ENCODE measurements at places on chromosomes 2 and 18.

DNA sequence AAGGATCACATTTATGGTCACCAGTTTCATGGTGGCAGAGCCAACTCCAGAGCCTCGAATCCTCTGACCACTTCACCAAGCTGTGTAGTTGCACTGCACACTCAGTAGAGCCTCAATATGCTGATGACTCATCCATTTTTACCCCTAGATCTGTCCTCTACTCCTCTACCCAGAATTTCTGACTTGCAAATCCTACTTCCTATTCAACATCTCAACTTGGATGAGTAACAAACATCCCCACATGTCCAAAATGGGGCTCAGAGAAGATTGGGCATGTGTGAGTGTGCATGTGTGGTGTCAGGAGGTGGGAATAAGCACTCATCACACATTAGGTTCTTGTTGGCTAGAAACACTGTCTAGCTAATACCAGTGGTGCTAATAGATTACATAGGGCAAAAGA is 57.8 kb upstream of the IGFBP2 start:
- no peak for DNase-seq

DNA sequence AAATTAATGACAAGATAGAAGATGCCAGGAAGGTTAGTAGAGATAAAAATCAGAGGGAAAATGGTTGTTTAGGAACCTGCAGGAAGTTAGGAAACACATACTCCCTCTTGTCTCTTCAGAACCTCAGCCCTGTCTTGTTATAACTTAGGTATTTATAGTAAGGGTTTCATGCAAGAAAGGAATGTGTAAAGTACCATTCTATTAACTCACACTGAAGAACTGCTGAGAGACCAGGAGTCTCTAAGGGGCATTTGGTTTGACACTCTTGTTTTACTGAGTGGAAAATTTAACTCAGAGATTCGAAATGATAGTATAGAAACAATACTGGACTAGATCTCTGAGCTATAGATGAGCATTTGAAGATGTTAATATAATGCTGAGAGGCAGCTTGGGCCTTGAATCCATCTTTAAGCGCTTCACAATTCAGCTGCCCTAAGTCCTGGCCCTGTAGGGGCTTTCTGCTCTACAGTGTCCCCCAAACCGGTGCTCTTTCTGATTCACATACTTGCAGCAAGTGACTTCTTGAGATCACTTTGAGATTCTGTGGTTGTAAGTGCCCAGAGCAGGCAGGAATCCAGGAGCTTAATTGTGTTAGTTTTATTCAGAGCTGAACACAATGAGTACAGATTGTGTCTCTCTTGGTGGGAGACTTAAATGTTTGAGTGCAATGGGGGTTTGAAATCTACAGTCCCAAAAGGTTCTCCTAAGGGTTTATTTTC is 235.0 kb upstream of the RGPD4 start:
- DNase-seq = no peak

DNA sequence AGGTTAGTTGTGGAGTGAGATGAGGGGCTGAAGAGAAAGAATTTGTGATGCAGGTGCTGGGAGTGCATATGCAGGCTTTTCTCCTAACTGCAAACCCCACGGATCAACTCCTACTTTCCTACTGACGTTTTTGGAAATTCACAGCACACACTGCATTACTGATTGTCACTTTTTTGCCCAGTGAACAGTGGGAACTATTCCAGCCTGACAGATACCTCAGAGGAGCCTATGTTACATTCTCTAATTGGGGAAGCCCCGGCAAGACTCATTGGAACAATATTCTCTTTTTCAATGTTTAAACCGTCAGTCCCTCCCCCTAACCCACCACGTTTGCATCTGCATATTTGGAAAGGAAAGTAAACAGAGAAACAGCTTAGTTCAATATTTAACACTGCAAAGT is 126.2 kb downstream of the DPP4 start:
- no peak for DNase-seq

GRCh38 chr2:239274391-239275043 is 126.3 kb downstream of the HDAC4 start:
- DNase-seq = no peak

GRCh38 chr2:144583741-144584453 is 64.0 kb upstream of the ZEB2 start:
- DNase-seq = peak; percentile 19

DNA sequence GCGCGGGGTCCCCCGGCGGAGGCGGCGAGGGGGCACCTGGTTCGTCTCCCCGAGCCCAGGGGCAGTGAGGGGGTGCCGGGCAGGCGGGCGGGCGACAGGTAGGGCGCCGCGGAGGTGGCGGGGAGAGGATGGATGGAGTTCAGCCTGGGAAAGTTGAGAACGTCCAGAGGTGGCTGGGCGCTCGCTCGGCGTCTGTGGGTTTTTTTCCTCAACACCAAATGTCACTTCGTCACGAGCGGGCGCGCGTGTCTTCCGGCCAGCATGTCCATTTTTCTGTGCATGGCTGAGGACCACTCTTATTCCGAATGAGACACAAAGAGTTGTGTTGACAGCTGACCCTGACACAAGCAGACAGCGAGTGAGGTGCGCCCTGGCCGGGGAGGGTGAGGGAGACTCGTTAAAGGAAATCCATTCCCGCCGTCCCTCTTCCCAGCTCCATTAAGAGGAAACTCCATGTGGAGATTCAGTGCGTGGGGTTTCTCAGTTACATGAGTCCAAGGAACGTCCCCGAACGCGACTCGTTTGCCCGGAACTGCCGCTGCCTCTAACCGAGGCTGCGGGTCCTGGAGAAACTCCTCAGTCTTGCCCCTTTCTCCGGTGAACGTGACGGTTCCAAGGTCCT is 859 bp downstream of the GREB1L start:
- no peak for DNase-seq

GRCh38 chr18:41751161-41751560 is 203.9 kb upstream of the PIK3C3 start:
- DNase-seq = no peak

DNA sequence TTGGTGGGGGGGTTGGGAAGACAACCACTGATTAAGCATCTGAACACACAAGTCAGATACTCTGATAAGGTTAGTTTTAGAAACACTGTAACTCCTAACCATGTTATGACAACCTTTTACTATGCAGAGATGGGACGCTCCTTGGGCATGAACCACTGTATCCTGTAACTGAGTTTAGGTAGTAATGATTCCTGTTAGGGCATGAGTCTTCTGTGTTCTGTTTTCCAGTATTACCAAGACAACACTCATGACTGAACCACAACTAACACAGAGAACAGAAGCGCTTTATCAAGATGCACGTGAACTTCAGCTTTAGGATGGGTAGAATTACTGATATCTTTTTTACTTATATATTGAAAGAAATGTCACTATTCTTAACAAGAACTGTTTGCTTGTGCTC is 14.1 kb upstream of the CREB1 start:
- no peak for DNase-seq

DNA sequence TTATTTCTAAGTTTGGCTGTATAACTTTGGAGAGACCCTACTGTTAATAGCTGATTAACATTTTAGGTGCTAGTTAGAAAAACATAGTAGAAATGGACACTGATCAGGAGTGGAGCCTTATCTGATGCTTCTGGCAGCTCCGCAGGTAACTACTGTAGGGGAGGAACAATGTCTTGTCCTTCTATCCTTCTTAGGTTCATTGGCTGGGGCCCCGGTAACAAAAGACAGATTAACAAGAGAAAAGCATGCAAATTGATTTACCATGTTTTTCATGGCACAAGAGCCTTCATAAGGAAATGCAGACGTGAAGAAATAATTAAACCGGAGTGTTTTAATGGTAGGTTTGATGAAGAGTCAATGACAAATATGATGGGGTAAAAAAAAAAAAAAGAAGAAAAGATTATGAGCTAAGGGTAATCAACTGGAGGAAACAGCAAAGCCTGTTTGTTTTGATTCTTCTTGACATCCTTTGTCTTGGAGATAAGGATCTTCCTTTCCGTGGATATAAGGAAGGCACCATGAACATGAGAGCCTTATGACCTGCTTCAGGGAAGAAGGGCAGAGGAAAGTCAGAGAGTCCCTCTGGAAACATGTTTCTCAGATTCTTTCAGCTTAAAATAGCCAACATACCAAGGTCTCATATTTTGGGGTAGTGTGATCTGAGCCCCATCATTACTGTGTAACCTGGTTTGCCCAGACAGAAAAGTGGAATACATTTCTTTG is 62.4 kb upstream of the GCFC2 start:
- DNase-seq = no peak

DNA sequence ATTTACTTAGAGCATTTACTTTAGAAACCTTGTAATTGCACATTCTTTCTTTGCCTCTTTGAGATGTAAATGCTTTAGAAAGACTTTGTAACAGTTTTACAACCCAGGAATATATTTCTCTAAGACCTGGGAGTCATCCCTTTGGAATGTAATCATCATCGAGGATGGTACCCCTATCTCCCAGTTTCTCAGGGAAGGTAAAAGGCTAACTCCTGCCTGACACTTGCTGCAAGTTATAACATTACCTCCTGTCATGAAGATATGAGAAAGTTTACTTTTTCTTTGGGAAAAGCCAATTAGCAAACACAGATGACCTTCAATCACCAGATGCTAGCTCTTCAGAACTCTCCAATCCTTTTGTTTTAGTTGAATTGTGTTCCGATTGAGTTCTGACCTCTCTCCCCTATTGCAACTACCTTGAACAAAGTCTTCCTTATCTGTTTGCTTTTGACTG is 420.3 kb upstream of the FSIP2 start:
- no peak for DNase-seq

- DNase-seq = no peak
These were observed 154.8 kb downstream of the RNF152 start for GRCh38 chr18:61738042-61738441.

- DNase-seq = no peak
These were observed 89.9 kb downstream of the AP1S3 start for GRCh38 chr2:223747392-223748042.

DNA sequence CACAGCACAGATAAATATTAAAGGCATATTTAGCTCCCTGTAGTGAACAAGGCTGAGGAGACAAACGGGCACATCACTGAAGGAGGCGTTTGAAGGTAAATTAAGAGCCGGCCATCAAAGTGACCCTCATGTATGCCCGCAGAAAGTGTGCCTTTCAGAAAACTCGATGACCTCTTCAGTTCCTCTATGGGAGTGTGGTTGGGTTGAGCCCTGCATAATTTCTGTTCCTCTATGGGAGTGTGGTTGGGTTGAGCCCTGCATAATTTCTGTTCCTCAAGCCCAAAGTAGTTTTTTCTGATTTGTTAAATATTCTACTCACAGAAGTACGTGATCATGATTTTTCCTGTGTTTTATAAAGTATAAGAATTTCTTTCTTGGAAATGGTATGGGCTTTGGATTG is 568.5 kb downstream of the TSN start:
- no peak for DNase-seq

GRCh38 chr2:118842661-118843482 is 4.6 kb downstream of the EN1 start:
- no peak for DNase-seq

DNA sequence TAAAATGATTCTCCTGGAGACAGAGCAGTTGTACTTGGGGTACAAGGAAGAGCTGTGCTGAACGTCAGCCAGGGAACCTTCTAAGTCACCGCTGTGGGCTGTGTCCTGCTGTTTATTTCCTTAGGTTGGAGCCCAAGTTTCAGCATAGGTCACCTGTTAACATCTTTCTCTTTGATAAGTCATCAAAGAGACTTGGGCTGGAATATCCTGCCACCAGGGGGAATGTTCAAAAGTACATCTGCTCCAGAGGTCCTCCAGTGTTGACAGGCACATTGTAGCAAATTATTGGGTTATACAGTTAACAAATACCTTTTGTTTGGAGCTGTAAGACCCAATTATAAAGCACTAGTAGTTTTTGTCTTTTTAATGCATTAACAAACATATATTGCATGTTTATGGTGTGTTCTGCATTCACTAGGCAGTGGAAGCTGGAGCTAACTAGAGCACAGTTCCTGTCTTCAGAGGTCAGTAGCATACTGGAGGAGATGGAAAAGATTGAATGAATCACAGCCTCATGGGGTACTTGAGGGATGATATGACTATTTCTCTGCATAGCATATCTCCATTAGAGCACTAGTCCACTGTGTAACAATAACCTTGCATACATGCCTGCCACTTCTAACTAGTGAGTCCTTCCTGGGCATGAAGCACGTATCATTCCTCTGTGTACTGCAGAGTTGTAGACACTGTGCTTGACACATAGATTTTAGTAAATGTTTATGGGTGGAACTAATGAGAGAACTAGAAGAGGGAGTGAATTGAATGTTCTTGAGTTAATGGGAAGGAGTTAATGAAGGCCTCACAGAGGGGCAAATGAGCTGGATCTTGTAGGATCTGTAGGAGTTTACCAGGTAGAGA is 182.1 kb downstream of the AGAP1 start:
- DNase-seq = no peak

GRCh38 chr2:15238028-15238427 is 323.1 kb downstream of the NBAS start:
- DNase-seq = no peak

DNA sequence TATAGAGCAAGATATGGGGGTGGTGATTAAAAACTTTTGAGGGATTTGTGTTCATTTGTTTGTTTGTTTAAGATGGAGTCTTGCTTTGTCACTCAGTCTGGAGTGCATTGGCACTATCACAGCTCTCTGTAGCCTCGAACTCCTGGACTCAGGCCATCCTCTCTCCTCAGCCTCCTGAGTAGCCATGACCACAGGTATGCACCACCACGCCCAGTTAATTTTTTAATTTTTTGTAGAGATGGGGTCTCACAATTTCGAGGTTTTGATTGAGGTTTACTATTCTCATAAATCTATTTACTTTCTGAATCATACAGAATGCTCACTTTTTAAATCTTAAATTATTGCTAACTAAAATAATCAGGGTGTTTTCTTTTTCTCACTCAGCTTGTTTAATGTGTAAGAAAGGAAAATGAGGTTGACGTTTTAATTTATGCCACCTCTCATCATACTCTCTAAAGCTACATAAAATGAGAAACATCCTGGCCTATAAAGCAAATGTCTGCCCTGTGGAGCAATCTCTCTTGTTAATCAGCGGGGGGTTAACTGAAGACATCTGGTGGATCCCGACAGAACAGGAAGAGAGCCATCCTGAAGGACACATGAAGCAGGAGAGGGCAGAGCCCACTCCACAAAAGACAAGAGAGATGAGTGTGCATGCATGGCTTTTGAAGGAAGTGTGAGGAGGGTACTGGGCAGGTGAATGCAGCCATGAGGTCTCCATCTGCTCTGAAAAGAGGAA is 589.1 kb upstream of the SLC8A1 start:
- no peak for DNase-seq

GRCh38 chr2:26704441-26704977 is 12.0 kb downstream of the KCNK3 start:
- no peak for DNase-seq

DNA sequence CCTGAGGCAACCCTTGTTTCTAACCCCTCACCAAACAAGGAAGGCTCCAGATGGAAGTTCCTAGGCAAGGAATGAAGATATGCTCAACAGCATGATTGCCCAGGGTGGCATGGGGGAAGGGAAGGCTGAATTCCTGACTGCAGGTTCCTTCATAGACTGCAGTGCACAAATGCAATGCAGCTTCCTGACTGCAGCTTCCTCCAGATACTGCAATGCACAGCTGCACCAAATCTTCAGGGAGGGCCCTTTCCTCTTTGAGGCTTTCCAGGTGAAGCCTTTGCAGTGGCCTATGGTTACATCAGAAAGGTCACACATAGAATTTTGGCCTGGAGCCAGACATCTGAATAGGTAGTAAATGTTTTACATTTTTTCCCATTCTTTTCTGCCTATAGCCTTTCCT is 58.8 kb upstream of the DYNAP start:
- no peak for DNase-seq

All from T-helper 1 cell (primary cell).